ENCODE measurements at places on chromosomes 4 and X.
A peak's percentile ranks its signal among the peaks of the same experiment; 100 is the strongest.

DNA sequence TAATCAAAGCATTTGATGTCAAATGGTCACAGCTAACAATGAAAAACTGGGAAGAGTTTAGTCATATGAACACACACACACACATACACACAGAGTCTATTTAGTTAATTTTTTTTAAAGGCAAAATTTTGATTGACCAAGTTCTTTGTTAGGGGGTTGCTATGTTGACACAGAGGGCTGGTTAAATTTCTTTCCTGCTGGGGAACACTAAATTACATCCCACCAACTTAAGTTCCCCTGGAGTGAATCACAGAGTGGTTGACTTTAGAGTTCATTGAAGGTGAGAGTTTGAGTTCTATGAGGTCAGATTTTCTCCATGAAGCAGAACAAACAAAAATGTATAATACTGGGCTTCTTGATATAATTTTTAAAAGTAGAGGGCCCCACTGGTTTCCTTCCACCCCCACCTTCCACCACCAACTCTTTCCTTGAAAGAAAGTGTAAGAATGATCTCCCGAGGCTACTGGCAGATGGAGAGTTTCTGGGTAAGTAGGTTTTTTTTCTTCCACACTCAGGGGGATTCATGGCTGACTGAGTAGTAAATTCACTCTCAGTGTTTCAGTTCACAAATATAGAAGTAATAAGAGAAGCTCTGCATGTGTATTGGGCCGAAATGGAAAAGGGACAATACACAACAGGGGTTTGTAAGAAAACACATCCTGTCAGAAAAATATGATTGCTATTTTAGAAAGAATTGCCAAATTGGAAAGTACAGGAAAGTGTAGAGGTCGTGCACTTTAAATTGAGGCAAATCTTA lies 917.0 kb upstream of the LCORL start:
- DNase-seq: no peak

DNA sequence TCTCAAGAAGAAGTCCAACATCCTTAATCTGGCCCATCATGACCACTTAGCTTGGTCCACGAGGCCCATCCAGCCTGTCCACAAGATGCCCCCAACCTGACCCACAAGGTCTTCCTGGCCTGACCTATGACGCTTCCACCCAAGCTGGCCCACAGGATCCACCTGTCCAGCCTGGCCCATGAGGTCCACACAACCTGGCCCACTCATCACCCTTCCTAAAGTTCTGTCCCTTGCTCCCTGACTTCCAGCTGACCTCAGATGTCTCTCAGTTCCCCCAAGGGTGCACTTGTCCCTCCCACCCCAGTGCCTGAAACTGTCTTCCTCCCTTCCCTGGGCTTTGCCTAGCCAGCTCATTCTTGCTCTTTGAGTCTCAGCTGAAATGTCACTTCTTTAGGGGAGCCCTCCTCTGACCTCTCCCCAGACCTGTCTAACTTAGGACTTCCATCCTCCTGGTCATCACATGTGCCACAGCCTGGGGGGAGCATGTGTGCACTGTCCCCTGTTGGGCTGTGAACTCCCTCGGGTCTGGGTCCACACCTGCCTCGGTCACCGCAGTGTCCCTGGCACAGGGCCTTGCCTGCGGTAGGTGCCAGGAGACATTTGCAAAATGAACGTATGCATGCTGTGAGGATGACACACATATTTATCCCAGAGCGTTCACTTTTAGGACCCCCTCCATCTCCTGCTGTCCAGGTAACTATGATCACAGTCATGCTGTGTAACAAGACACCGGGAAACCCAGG lies 61.7 kb downstream of the EVC start:
- no peak for DNase-seq

- DNase-seq: no peak
Observed at GRCh38 chrX:153632595-153632946, 14.4 kb upstream of the DUSP9 start.

GRCh38 chrX:147832707-147833348 lies 78.9 kb upstream of the FMR1 start:
- no peak for DNase-seq

DNA sequence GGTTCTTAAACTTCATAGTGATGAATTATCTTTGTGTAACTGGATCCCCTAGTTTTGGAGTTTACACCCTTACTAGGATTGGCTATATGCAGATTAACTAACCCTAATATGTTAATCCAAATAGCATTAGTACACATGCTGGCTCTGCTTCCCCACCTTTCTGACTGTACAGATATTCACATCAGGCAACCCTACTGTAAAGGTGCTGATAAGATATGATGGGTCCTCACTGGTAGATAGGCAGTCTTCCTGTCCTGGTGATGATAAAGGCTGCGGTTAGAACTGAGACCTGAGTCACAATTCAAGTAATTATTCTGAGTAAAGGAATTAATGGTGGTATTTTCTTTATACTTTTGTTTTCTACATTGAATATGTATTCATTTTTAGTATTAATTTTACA lies 118.6 kb downstream of the COL4A5 start:
- DNase-seq: no peak

GRCh38 chrX:140091125-140091886 lies 126.0 kb upstream of the CXorf66 start:
- peak; percentile 71 for DNase-seq

DNA sequence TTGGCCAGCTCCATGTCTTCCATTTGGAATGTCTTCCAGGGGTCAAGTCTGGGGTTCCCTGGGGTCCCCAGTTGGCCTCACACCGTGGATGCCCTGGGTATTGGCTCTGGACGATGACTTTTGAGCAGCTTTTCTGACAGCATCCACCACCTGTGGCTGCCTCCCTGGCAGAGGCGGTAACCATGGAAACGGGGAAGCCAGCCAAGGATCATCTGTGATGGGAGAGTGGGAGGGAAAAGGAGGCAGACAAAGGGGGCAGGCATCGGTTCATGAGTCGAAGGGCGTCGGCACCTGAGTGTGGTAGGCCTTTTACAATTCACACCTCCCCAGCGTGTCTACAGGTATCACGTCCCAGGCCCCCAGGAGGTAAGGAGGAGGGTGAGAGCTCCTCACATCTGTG lies 152.2 kb downstream of the ASMT start:
- peak; percentile 10 for DNase-seq

GRCh38 chr4:55393461-55394320 lies 2.1 kb upstream of the TMEM165 start:
- DNase-seq: no peak

GRCh38 chr4:4610672-4611071 lies 68.8 kb upstream of the STX18 start:
- no peak for DNase-seq

GRCh38 chrX:87475793-87476192 lies 41.8 kb upstream of the KLHL4 start:
- DNase-seq: no peak
